ENCODE measurements at places on chromosomes 4 and X. TPM values are rescaled to one million over a fixed set of nuclear protein-coding genes. Genes with fewer than 3 reads are reported as not detected.

GRCh38 chr4:180688480-180688879 lies 1554.7 kb upstream of the TENM3 start:
- no peaks in the 10 kb centered on the region for H3K4me1 ChIP-seq
- no peak for DNase-seq
- H3K36me3 ChIP-seq = no peaks in the 10 kb centered on the region
- no peaks in the 10 kb centered on the region for H3K27me3 ChIP-seq
- H3K27ac ChIP-seq = no peak overlapping the region

DNA sequence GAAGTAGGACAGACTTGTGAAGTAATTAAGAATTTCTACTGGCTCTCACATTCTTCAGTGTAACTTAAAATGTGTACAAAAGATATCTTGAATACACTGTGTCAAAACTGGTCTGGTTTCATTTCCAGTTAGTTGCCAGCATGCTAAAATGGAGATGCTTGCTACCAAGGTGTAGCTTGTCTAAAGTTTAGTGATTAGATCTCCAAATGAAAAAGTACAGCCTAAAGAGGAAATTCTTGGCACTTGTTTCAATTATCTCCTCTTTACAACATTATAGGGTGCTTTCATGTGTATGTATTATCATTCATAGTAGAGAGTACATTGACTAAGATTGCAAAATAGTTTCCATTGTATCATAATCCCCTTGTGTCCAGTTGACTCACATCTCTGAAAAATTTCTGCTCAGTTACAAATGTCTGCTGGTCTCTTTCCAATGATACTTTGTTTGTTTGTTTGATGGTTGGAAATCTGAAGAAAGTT lies 97.3 kb upstream of the SPRY1 start:
- H3K27ac ChIP-seq = no peak overlapping the region
- no peak overlapping the region for H3K4me3 ChIP-seq
- H3K27me3 ChIP-seq = no peaks in the 10 kb centered on the region
- peaks cover 8% of the 10 kb centered on the region for H3K36me3 ChIP-seq
- DNase-seq = no peak
- H3K4me1 ChIP-seq = peaks cover 7% of the 10 kb centered on the region

DNA sequence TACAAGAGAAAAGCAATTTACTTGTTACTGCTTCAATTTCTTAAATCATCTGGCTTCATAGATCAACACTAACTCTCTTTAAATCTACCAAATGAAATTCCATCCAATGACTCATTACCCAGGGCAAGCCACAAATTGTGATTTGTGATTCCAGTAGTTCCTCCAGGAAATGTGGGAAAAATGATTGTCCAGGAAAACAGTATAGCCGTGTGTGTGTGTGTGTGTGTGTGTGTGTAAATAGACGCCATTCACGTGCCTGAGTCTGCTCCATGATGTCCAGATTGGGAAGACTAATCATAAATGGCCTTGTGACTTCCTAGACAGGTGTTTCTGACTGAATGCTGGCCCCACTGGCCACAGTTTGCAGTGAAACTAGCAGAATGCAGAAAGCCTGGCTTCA lies 121.3 kb downstream of the HS6ST2 start:
- no peak overlapping the region for H3K27ac ChIP-seq
- H3K4me3 ChIP-seq = no peak overlapping the region
- H3K36me3 ChIP-seq = no peaks in the 10 kb centered on the region
- no peaks in the 10 kb centered on the region for H3K27me3 ChIP-seq

DNA sequence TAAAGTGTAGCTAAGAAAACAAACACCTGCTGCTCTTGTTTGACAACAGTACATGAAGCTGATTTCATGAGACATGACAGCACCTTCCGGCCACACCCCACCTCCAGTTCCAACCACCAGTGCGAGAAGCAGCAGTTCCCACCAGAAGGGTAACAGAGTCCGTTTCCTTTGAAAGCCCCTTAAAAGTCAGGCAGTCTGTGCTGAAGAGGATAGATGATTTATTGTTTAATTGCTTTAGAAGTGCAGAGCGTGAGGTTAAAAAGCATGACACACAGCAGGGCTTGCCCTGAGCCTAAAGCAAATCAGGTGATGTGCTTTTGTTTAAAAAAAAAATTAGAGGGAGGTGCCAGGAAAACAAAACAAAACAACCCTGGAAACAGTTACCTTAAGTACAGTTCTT lies 82.6 kb downstream of the HADH start:
- no peaks in the 10 kb centered on the region for H3K36me3 ChIP-seq
- no peak for DNase-seq
- peaks cover 5% of the 10 kb centered on the region for H3K4me1 ChIP-seq
- no peak overlapping the region for H3K4me3 ChIP-seq
- no peak overlapping the region for H3K27ac ChIP-seq

GRCh38 chr4:106594291-106594952 lies 225.8 kb upstream of the GIMD1 start:
- no peaks in the 10 kb centered on the region for H3K36me3 ChIP-seq
- DNase-seq = no peak
- no peaks in the 10 kb centered on the region for H3K4me1 ChIP-seq
- H3K27ac ChIP-seq = no peak overlapping the region
- no peaks in the 10 kb centered on the region for H3K27me3 ChIP-seq
- no peak overlapping the region for H3K4me3 ChIP-seq

- no peaks in the 10 kb centered on the region for H3K36me3 ChIP-seq
- H3K4me3 ChIP-seq = no peak overlapping the region
- H3K27ac ChIP-seq = no peak overlapping the region
- no peaks in the 10 kb centered on the region for H3K4me1 ChIP-seq
- peaks cover 7% of the 10 kb centered on the region for H3K27me3 ChIP-seq
- DNase-seq = no peak
Measured at GRCh38 chrX:2782171-2782570, 30.3 kb downstream of the XG start.

DNA sequence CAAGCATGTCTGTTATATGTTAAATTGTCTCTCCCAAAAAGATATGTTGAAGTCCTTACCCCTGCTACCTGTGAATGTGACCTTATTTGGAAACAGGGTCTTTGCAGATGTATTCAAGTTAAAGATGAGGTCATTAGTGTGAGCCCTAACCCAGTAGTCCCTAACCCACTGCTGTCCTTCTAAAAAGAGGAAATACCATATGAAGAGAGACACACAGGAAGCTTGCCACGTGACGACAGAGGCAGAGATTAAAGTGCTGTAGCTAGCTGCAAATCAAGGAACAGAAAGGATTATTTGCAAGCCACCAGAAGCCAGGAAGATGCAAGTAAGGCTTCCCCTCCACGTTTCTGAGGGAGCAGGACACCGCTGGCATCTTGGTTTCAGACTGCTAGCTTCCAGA lies 150.1 kb downstream of the HNRNPD start:
- peak overlapping the region; percentile 31 for H3K27ac ChIP-seq
- DNase-seq = no peak
- H3K4me3 ChIP-seq = peak overlapping the region; percentile 49
- H3K4me1 ChIP-seq = peaks cover 19% of the 10 kb centered on the region

DNA sequence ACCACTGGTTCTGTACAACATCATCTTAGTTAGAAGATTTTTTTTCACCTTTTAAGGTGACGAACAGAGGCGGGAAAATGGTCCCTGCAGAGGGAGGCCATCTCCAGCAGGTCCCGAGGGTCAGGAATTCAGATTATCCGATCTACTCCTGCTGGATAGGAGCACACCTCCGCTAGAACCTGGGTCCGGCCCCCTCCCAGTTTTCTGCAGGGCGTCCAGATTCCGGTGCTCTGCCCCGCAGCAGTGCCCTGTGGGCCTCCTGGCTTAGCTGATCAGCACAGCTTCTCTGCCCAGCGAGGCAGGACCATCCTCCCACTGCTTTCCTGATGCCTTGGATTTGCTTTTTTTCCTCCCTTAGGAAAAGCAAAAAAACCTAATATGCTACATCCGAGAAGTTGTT lies 2.3 kb downstream of the TBL1X start:
- H3K4me3 ChIP-seq = no peak overlapping the region
- H3K4me1 ChIP-seq = peaks cover 45% of the 10 kb centered on the region
- H3K27me3 ChIP-seq = no peaks in the 10 kb centered on the region
- DNase-seq = no peak
- peaks cover 18% of the 10 kb centered on the region for H3K36me3 ChIP-seq

The GPC4 gene
- 0.16 TPM for total RNA-seq

DNA sequence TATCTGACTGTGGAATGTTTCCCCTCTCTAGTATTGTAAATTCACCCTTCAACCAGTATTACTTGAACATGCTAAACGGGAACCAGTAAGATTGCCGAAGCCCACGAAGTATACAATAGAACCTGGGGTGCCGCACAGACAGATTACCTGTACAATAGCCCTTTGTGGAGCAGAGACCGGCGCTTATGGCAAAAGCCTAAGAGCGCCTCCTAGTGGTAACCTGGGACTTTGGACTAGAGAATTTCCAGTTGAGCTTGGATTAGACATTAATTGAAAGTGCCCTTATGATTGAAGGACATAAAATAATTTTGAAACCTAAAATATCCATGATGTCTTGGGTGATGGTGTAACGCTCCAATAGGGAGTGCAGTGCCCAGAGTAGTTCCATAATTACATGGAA lies 14.1 kb downstream of the ZNF157 start:
- H3K4me3 ChIP-seq = no peak overlapping the region
- peaks cover 7% of the 10 kb centered on the region for H3K4me1 ChIP-seq
- H3K27ac ChIP-seq = no peak overlapping the region

DNA sequence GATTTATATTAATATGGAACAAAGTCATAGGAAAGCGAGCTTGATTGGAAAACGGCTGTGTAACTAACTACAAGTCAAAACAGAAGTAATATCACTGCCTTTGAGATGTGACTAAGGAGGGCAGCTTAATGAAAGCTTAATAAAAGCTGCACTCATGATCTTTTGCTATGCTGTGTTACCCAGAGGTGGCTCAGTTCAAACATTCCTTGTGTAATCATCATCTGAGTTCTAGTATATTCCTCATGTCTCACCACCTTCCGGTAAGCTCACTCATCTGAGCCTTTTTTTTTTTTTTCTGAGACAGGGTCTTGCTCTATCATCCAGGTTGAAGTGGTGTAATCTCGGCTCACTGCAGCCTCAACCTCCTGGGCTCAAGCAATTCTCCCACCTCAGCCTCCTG lies 5.0 kb downstream of the GRPEL1 start:
- H3K4me1 ChIP-seq = peaks cover 43% of the 10 kb centered on the region
- H3K27me3 ChIP-seq = no peaks in the 10 kb centered on the region
- H3K27ac ChIP-seq = no peak overlapping the region

- peaks cover 6% of the 10 kb centered on the region for H3K27me3 ChIP-seq
- no peaks in the 10 kb centered on the region for H3K36me3 ChIP-seq
- no peak overlapping the region for H3K27ac ChIP-seq
- DNase-seq = no peak
Measured at GRCh38 chr4:163815776-163816175, 321.3 kb downstream of the TMA16 start.

The DMP1 gene
- total RNA-seq = not detected

The SHISA3 gene
- total RNA-seq = not detected

The DNASE1L1 gene
- total RNA-seq = 15.8 TPM

The ZFX gene
- total RNA-seq = 67.0 TPM

- no peak overlapping the region for H3K4me3 ChIP-seq
- no peak overlapping the region for H3K27ac ChIP-seq
- no peaks in the 10 kb centered on the region for H3K4me1 ChIP-seq
- no peaks in the 10 kb centered on the region for H3K36me3 ChIP-seq
- H3K27me3 ChIP-seq = peaks cover 3% of the 10 kb centered on the region
Measured at GRCh38 chr4:183183906-183184535, 85.0 kb downstream of the WWC2 start.

The NEIL3 gene
- total RNA-seq = 0.35 TPM

DNA sequence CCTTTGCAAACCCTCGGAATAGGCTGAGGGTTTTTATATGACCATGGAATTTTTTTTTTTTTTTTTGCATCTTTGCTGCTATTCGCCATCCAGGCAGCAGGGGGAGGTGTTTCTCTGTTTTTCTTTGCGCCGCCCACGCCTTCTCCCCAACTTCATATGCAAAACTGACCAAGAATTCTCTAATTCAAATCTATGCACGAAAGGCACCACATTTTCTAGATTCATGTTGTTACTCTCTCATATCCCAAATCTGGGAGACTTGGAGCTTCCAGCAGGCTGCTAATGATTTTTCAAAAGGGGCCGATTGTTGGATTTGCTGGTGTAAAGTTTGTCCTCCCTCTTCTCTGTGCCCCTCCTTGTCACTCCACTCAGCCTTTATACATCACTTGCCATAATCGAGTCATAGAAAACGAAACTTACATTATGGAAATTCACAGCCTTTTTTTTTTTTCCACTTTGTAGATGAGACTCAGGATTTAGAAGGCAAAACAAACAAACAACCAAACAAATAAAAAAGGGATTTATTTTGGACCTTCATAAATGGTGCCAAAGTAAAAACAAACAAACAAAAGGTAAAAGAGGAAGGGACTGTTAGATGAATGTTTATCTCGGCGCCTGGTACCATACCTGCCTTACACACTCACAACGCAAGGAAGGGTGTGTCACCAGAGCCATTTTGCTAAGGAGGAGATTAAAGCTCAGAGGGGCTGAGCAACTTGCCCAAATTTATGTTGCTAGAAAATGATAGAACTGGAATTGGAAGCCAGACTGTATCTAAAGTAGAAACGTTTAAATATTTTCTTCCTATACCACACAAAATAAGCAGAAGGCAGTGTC lies 29.3 kb upstream of the BOD1L1 start:
- H3K4me3 ChIP-seq = peak overlapping the region; percentile 66
- peaks cover 13% of the 10 kb centered on the region for H3K4me1 ChIP-seq
- peak; percentile 31 for DNase-seq
- H3K27ac ChIP-seq = peak overlapping the region; percentile 8
- H3K36me3 ChIP-seq = no peaks in the 10 kb centered on the region
- H3K27me3 ChIP-seq = no peaks in the 10 kb centered on the region

DNA sequence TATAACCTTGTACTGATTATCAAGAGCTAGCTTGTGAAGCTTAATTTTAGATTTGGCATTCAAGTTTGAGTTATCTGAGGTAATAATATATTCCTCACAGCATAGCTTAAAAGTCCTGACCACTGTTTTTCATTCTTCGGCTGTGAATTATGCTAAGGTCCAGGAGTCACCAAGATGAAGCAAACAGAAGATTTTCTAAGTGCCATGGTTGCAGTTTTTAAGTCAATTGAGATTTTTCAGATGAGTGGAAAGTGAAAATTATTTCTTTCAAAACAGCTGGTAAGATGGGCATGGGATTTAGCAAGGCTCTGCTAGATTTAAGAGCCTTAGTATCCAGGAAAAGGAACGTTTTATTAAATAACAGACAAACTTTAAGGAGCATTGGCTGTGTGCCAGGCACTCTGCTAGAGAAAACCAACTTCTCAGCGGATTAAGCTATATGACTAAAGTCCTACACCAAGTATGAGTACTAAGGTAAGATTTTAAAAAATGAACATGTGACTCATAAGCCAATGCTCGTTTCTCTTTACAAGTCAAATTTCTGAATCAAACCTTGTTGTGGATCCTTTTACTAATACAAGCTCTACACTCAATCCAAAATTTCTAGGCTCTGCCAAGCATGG lies 149.9 kb upstream of the IL15 start:
- H3K36me3 ChIP-seq = no peaks in the 10 kb centered on the region
- no peaks in the 10 kb centered on the region for H3K27me3 ChIP-seq
- H3K27ac ChIP-seq = no peak overlapping the region
- H3K4me1 ChIP-seq = no peaks in the 10 kb centered on the region
- no peak overlapping the region for H3K4me3 ChIP-seq

The NPY2R gene
- not detected for total RNA-seq

DNA sequence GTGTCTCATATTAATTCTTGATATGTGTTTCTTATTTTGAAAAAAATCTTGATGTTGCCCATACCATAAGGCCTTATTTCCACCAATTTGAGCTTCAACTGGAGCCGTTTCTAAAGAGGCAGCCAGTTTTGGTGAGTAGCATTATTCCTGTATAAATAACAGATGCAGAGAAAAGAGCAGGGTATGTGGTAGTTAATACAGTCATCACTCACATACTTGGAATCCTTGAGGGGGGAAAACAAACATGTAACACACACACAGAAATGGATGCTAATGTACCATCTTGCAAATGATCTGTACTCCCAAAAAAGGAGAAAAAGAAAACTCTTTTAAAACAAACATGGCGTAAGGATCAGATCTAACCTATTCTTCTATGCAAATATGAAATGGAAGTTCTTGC lies 389.7 kb downstream of the GPM6A start:
- no peak overlapping the region for H3K4me3 ChIP-seq
- H3K36me3 ChIP-seq = no peaks in the 10 kb centered on the region
- H3K27ac ChIP-seq = no peak overlapping the region
- no peaks in the 10 kb centered on the region for H3K4me1 ChIP-seq

The TMPRSS11A gene
- not detected for total RNA-seq

All from activated B cell treated with CpG ODN at 0.5 μM for 24 hours (primary cell).